ENCODE measurements at places on chromosomes 4 and X.

GRCh38 chr4:168019019-168019651 lies 73.2 kb upstream of the ANXA10 start:
- no peak overlapping the region for H3K27ac ChIP-seq
- no peak for DNase-seq
- H3K4me3 ChIP-seq = no peak overlapping the region
- no peaks in the 10 kb centered on the region for H3K4me1 ChIP-seq
- no peaks in the 10 kb centered on the region for H3K36me3 ChIP-seq

DNA sequence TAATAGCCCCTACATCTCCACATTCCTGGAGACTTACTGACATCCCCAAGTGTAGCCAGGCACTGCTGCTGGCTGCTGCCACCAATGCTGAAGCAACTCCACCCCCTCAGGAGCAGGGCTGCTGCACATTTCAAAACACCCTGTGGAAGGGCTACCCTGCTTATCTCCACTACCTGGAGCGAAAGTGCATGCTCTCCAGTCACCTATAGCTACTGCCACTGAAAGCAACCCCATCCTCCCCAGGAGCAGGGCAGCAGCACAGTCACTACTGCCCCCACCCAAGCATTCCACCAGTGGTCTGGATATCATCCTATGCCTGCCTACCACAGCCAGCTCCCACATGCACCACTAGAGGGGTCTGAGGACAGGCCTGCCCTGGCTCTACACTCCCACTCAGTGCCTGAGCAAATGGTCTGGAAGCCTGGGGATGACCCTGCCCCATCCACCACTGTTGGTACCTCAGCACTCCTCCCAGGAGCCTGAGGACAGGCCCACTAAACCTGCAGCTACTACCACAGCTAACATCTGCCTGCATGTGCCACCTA lies 55.3 kb downstream of the MANBA start:
- H3K36me3 ChIP-seq = peaks cover 4% of the 10 kb centered on the region
- no peak overlapping the region for H3K27ac ChIP-seq
- DNase-seq = no peak
- H3K27me3 ChIP-seq = no peaks in the 10 kb centered on the region

DNA sequence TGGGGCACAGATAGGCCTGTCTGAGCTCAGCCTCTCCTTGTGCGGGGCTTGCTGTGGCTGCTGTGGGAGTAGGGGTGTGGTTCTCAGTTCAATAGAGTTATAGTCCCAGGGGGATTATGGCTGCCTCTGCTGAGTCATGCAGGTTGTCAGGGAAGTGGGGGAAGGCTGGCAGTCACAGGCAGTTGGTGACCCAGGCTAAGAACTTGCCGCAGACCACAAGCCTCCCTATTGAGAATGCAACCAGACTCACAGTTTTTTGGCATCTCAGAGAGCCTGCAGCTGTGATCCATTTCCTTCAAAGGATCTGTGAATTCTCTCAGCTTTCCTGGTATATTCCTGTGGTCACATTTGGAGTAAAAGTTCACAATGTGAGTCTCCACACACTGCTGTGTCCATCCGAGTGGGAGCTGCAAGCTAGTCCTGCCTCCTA lies 364.9 kb downstream of the ZNF674 start:
- no peaks in the 10 kb centered on the region for H3K36me3 ChIP-seq
- no peak overlapping the region for H3K4me3 ChIP-seq
- H3K4me1 ChIP-seq = no peaks in the 10 kb centered on the region
- no peaks in the 10 kb centered on the region for H3K27me3 ChIP-seq
- no peak for DNase-seq
- H3K27ac ChIP-seq = no peak overlapping the region

- no peaks in the 10 kb centered on the region for H3K4me1 ChIP-seq
- H3K27me3 ChIP-seq = no peaks in the 10 kb centered on the region
- no peak overlapping the region for H3K27ac ChIP-seq
- H3K36me3 ChIP-seq = no peaks in the 10 kb centered on the region
Observed at GRCh38 chr4:103673983-103674382, 45.8 kb downstream of the TACR3 start.

GRCh38 chrX:20320461-20321159 lies 53.9 kb upstream of the RPS6KA3 start:
- no peaks in the 10 kb centered on the region for H3K4me1 ChIP-seq
- no peaks in the 10 kb centered on the region for H3K27me3 ChIP-seq
- no peak overlapping the region for H3K27ac ChIP-seq
- H3K4me3 ChIP-seq = no peak overlapping the region
- peak; percentile 1 for DNase-seq
- H3K36me3 ChIP-seq = no peaks in the 10 kb centered on the region

DNA sequence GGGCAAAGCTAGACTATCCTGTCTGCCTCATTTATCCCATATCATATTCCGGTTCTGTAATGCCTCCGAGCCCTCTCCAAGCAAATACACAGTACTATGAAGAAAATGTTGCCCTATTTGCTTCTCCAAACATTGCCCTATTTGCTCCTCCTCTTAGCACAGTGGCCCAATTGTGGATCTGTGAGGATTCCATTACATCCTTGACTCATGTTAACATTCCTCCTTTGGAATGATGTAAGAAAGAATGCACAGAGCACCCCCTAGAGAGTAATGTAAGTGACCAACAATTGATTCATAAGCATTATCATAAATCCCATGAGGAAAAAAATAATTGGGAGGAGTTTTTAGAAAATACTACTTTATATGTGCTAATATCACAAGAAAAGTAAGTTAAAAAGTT lies 11.3 kb upstream of the BTC start:
- no peak for DNase-seq
- H3K4me3 ChIP-seq = no peak overlapping the region
- H3K4me1 ChIP-seq = no peaks in the 10 kb centered on the region
- H3K27ac ChIP-seq = no peak overlapping the region
- H3K36me3 ChIP-seq = no peaks in the 10 kb centered on the region
- no peaks in the 10 kb centered on the region for H3K27me3 ChIP-seq

DNA sequence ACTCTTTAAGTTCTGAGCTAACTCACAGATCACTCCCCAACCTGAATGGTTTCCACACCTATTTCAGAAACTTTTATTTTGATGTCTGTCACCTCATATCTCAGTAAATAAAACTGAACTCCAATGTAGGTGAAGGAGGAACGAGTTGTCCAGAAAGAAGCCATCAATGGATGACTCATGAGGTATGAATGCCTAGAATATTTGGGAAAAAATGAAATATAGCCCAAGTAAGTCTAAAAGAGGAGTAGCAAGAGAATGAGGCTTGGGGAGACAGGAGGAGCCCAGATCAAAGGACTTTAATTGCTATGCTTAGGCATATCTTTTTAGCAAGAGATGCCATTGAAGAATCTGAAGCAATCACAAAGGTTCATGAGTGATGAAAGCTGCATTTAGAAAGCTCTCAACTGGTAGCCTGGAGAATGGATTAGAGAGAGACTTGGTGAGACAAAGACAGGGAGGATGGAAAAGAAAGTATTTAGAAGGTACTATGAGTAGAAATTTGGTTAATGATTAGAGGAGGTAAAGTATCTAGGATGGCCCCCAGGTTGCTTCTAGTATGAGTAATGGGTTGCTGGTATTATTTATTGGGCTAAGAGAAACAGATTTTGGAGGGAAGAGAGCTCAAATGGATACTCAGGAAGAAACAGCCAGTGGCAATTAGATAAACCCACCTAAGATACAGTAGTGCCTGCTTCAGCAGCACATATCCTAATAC lies 39.4 kb downstream of the NOCT start:
- no peak overlapping the region for H3K27ac ChIP-seq
- no peak for DNase-seq
- peaks cover 54% of the 10 kb centered on the region for H3K36me3 ChIP-seq
- H3K4me1 ChIP-seq = no peaks in the 10 kb centered on the region

DNA sequence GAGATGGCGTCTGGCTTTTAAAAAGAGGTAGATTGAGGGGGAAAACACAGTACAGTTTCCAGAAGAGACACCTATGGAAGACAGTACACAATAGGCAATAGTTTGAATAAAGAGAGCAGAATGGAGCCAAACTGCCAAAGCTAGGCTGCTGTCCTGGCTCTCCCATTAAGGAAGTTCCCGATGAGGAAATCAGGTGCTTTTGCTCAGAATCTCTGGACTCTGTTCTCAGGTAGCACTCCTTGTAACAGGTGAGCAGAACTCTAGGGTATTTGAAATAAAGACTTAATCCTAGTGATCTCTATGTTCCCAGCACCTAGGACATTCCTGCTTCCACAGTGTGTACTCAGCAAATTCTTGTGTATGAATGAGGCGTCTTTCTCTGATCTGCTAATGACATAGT lies 1.6 kb downstream of the EGF start:
- peak overlapping the region; percentile 91 for H3K27ac ChIP-seq
- H3K4me3 ChIP-seq = peak overlapping the region; percentile 40
- H3K27me3 ChIP-seq = no peaks in the 10 kb centered on the region
- H3K36me3 ChIP-seq = no peaks in the 10 kb centered on the region
- peak; percentile 64 for DNase-seq
- H3K4me1 ChIP-seq = peaks cover 26% of the 10 kb centered on the region

DNA sequence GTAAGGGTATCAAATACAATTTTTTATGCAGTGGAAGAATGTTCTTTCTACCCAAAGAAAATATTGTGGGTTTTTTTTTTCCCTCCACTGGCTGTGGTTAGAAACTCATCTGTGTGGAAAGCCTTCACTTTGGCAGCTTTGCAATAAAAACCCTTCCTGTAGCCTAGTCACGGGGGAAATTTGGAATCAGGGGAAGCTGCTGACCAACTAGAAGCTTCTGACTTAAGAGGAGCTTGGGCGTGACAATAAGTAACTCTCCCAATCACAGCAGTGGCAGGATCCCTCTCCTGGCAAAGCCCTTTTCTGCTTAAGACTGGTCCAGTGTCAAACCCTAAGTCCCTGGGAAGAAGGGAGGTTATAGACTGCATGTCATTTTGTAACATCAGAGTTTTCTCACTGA lies 87.9 kb downstream of the LRRC66 start:
- H3K36me3 ChIP-seq = no peaks in the 10 kb centered on the region
- H3K4me1 ChIP-seq = no peaks in the 10 kb centered on the region
- H3K27ac ChIP-seq = no peak overlapping the region
- H3K27me3 ChIP-seq = no peaks in the 10 kb centered on the region
- DNase-seq = no peak

DNA sequence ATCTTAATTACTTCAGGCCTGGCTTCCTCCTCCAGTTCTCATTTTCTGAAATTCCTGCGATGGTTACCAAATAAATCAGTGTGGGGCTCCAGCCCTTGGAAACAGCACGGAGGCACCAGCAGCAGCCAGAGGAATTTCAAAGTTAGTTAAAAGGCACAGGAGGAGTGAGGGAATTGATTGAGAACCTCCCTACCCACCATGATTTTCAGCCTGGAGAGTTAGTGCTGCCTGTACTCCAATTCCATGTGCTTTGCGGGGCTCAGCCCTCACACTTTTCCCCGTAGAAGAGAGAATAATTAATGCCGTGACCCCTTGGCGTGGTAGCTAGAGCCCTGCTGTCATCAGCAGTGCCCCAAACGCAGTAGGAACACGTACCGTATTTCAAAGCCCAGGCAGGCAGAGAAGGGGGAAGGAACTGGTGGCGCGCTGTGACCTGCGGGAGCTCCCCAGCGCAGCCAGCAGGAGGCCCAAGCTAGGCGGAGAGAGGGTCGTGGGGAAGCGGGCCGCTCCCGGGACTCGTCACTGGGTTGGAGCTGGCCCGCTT lies 84.0 kb upstream of the IGFBP7 start:
- H3K4me1 ChIP-seq = no peaks in the 10 kb centered on the region
- H3K27ac ChIP-seq = no peak overlapping the region
- peaks cover 10% of the 10 kb centered on the region for H3K27me3 ChIP-seq
- H3K4me3 ChIP-seq = no peak overlapping the region
- no peaks in the 10 kb centered on the region for H3K36me3 ChIP-seq

DNA sequence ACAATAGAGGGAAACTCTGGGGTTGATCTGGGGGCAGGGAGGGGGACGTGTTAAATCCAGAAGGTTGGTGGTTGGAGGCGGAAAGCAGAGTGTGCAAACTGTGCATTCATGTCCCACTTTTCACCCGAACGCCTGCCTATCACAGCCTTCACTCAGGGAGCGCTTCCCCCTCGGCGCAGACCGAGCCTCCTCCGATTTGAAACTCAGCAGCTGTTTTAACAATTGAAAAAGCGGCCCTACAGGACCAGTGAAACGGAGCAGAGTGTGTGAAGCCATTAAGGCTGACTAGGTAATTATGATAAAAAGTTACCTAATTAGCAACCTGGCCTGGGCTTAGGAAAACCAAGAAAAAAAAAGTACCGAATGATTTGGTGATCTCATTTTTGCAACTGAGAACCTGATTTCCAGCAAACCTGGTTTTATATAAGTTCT lies 685 bp upstream of the NDNF start:
- no peaks in the 10 kb centered on the region for H3K36me3 ChIP-seq
- no peak for DNase-seq
- peak overlapping the region; percentile 65 for H3K4me3 ChIP-seq
- H3K4me1 ChIP-seq = peaks cover 19% of the 10 kb centered on the region
- peaks cover 5% of the 10 kb centered on the region for H3K27me3 ChIP-seq

GRCh38 chr4:144862210-144862609 lies 216.3 kb downstream of the HHIP start:
- H3K27me3 ChIP-seq = no peaks in the 10 kb centered on the region
- no peak overlapping the region for H3K27ac ChIP-seq
- H3K4me3 ChIP-seq = no peak overlapping the region
- no peaks in the 10 kb centered on the region for H3K36me3 ChIP-seq
- no peak for DNase-seq

DNA sequence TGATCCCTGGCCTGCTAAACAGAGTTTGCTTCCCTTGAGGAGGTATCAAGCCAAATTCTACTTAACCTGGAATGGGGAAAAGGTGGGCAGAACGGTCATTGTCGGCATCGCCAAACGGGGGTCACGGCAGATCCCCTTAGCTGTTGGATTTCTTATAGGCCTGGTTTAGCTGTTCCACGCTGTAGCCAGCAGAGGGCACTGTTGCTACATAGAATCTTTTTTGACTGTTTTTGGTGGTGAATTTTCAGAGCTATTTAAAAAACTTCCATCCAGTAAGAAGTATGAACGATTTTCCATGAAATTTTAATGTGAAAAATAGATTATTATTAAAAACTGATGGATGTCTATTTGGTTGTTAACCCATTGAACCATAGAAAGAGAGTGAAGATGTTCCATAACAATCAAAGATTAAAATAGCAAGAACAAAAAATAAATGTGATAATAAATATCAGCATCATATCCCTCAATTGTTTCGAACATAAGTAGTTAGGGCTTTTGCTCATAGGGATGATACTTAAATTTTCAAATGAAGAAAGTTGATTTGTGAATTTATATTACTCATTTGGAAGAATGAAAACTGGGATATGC lies 56.6 kb downstream of the LINC00632 start:
- no peak overlapping the region for H3K4me3 ChIP-seq
- no peaks in the 10 kb centered on the region for H3K4me1 ChIP-seq
- peak; percentile 2 for DNase-seq
- H3K27me3 ChIP-seq = peaks cover 17% of the 10 kb centered on the region
- no peaks in the 10 kb centered on the region for H3K36me3 ChIP-seq

DNA sequence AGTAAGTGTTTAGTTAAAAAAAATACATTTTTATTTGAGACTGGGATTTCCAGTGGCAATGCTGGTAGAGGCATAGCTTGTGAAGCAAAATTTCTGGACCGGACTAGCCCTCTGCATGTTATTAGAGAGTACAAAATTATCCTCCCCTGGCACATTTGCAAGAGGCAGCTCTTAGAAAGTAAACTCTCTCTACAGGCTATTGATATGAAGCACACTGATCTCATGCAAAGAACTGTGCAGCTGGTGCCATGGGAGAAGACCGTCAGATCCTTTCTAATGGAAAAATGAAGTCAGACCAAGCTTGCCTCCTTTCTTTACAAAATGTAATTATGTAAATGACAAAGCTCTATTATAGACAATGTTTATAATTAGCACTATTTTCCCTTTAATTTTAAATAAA lies 2717.2 kb downstream of the PCDH7 start:
- H3K4me1 ChIP-seq = no peaks in the 10 kb centered on the region
- H3K27ac ChIP-seq = no peak overlapping the region
- no peaks in the 10 kb centered on the region for H3K27me3 ChIP-seq
- no peaks in the 10 kb centered on the region for H3K36me3 ChIP-seq

Data from large intestine (tissue), 12 donors.